ENCODE measurements at places on chromosomes 4 and X.

GRCh38 chr4:122797405-122798094 is 29.1 kb upstream of the FGF2 start:
- DNase-seq = no peak

DNA sequence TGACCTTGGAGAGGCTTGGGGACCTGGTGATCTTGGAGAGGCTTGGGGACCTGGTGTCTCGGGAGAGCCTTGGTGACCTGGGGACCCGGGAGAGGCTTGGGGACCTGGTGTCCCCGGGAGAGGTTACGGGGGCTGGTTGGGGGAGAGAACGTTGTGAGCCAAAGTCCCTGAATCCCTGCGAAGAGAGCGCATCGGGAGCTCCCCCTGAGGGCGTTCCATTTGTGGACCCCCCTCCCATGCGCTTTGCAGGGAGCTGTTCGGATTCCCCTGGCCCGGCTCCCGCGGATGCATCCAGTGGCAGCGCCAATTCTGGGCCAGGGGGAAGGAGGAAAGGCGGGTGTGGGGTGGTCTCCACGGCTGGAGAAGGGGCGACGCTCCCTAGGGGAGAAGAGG is 13.3 kb downstream of the SHOX start:
- DNase-seq = no peak

DNA sequence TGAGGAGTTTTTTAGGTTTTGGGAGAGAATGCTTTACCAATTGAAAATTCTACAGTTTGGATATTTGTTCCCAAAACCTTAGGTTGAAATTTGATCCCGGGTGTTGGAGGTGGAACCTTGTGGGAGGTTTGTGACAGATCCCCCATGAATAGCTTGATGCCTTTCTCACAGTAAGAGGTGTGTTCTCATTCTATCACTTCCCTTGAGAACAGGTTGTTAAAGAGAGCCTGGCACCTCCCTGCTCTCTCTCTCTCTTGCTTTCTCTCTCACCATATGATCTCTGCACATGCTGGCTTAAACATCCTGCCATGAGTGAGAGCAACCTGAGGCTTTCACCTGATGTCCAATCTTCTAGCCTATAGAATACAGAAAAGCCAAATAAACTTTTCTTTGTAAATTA is 1475.5 kb upstream of the AGA start:
- DNase-seq = no peak

GRCh38 chr4:164926301-164926700 is 49.3 kb downstream of the APELA start:
- DNase-seq = no peak

GRCh38 chrX:67437821-67438220 is 106.0 kb upstream of the AR start:
- DNase-seq = no peak
